ENCODE measurements at places on chromosomes 12 and 14.

- no peak for DNase-seq
These were observed 360.8 kb downstream of the AEBP2 start for GRCh38 chr12:19799895-19800602.

DNA sequence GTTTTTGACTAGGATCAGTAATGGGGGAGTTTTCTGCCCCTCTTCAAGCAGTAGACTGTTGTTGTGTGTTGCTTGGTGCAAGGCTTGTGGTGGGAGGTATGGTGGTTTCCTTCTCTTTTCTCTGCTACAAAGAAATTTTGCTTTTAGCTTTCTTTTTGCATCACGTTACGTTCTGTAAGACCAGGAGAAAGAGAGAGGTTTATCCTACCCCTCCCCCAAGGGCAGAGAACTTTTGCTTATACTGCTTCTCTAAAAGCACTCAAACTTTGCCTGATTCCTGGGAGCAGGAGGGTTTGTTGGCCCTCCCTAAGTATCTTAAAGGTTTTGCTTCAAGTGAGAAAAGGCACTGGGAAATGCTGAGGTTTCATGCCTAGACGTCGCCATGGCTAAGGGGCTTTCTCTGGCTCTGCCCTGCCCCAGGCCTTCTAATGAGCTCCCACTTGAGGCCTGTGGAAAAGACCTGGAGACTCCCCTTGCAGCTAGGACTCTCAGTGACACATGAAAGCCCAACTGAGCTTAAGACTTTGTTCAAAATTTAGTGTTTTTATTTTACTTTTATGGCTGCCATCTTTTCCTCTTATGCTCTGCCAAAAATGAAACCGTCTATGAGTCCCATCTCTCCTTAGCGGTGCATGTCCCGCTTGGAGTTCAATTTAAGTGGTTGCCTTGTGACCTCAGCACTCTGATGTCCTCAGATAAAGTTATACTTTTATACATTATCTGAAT is 49.2 kb downstream of the EIF2S3B start:
- DNase-seq = peak; percentile 92

DNA sequence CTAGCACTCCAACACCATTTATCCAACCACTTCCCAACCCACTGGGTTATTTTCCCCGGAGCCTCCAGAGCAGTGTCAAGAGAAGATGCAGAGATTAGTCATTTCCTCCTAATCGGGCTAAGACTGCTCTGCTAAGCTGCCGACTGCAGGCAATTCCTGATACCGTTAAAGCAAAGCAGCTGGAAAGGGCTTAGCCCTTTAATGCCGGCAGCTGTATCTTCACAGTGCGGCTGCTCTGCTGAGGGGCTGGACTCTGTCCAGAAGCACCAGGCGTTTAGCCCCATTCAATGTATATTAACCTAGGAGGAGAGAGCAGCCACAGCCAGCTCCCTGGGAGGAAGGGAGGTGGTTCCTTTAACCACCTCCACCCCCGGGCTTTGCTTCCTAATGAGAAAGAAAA is 11.1 kb downstream of the AQP6 start:
- no peak for DNase-seq

DNA sequence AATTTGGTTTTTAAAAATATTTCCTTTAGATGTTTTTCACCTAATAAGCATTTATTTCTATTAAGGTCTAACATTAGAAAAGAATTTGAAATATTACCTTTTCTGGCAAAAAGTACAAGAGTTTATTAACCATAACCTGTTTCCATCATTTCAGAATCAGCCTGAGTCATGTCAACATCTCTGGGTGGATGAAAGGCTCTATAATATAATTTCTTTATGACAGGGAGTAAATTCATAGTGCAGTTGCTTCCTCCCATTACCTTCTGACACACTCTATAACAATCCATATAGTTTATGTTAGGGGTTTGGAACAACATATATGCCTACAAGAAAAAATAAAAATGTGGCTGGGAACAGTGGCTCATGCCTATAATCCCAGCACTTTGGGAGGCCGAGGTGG is 134.5 kb downstream of the SLC2A13 start:
- no peak for DNase-seq

DNA sequence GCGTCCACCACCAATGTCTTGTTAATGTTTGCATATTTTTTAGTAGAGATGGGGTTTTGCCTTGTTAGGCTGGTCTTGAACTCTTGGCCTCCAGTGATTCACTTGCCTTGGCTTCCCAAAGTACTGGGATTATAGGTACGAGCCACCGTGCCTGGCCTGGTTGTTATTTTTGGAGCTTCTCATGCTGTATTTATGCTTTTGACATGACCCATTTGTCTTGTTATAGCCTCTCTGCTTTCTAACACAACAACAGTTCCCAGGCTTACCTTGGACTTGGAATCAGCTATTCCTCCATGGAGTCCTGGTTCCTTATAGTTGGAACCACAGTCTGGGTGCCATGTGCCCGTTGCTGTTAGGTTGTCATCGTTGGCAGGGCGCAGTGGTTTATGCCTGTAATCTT is 29.7 kb downstream of the ZNF410 start:
- DNase-seq = no peak

- DNase-seq = no peak
These were observed 11.9 kb downstream of the VRTN start for GRCh38 chr14:74360163-74360562.

- peak; percentile 36 for DNase-seq
These were observed 85.0 kb upstream of the ARID2 start for GRCh38 chr12:45644541-45644940.

GRCh38 chr12:26244503-26244902 is 49.1 kb downstream of the SSPN start:
- DNase-seq = no peak

- DNase-seq = no peak
These were observed 89.0 kb downstream of the AKAP6 start for GRCh38 chr14:32417956-32418552.

DNA sequence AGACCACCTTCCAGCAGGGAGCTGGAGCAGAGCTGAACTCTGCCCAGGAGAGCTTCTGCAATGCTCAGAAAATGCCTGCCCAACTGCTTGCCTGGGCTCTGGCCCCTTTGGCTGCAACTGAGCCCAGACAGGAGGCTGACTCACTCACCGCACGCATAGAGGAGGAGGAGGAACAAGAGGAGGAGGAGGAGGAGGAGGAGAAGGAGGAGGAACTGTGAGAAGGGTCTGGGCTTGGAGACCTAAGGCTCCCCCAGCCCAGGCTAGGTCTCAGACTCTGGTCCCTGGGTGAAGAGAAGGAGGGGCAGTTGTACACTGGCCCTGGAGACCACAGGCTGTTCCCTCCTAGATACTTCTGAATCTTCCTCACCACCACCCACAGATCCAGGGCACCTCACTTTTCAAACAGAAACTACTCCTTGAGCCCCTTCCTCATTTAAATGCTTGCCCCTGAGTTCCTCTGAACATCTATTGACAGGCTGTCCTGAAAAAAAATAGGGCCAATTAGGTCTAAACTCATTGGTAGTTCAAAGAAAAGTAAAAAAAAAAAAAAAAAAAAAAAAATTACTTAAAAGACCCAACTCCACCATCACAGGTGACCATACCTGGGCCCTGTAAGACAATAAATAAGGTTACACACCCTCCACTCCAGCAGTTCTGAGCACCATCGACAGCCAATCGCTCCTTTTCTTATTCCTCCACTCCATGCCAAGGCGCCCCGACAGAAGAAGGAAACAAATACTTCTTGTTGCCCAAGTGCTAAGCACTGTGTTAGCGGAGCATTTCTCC is 674 bp downstream of the VDR start:
- peak; percentile 31 for DNase-seq

GRCh38 chr12:60279221-60279620 is 683.4 kb downstream of the SLC16A7 start:
- DNase-seq = no peak

- no peak for DNase-seq
These were observed 35.3 kb upstream of the CSRNP2 start for GRCh38 chr12:51118706-51119105.

GRCh38 chr14:99910337-99911309 is 117.4 kb downstream of the EML1 start:
- no peak for DNase-seq

DNA sequence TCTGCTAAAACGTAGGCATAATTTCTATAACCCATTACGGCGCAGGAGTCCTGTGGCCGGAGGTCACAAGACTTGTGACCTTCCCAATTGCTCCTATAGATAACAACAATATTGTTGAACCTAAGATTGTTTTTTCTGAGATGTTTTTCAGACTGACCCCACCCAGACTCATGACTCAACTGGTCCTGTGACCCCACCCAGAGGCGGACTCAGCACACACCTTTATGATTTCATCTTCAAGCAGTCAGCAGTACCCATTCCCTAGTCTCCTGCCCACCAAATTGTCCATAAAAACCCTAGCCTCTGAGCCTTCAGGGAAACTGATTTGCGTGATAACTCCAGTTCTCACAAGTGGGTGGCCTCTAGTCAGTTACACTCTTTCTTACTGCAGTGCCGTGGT is 5.9 kb upstream of the PPP4R3A start:
- no peak for DNase-seq

DNA sequence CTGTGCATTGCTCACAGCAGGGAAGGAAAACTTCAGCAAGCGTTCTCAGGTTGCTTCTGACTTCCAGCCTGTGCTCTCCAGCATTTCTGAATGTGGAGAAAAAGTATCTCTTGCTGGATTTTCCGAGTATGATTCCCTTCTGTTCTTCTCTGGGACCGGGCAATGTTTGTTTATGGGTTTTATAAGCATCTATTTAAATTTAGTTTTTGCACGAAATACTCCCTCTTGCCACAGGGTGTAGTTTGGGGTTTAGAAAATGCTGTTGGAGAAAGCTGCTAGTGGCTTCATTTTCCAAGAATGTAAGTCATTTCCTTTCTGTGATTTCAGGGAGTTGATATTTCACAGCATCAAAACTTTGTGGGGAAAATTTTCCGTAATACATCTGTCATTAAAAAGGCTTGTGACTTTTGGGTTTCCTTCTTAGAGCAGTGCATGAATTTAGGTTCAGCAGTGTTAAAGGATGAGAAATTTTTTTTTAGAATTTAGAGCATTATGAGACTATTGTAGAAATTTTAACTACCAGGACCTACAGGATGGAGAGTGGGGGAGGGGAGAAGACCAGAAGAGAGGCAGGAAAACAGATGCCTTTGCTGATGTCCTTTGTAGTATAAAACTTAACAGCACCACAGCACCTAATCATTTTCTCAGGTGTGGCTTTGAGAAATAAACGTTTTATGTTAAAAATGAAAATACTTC is 1.5 kb downstream of the FRMD6 start:
- no peak for DNase-seq

- DNase-seq = no peak
These were observed 4.6 kb upstream of the SLC15A5 start for GRCh38 chr12:16282081-16282480.

GRCh38 chr12:101819467-101819866 is 11.3 kb downstream of the GNPTAB start:
- no peak for DNase-seq

DNA sequence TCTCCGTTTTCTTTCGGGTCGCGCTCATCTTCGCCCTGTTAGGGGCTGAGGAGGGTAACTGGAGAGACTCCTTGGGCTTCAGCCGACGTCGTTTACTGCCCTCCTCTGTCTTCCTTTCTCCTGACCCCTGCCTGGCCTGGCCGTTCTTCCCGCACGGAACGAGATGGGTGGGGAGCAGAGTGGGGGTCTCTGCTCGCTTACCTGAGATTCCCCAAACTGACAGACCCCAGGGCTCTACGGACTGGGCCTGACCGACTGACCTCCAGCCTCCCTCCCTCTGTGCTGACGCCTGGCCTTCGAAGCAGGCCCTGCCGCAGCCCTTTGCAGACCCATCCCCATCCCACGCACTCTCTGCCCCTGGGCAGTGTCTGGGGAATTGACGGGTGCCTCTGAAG is 439 bp downstream of the GOLGA5 start:
- no peak for DNase-seq

DNA sequence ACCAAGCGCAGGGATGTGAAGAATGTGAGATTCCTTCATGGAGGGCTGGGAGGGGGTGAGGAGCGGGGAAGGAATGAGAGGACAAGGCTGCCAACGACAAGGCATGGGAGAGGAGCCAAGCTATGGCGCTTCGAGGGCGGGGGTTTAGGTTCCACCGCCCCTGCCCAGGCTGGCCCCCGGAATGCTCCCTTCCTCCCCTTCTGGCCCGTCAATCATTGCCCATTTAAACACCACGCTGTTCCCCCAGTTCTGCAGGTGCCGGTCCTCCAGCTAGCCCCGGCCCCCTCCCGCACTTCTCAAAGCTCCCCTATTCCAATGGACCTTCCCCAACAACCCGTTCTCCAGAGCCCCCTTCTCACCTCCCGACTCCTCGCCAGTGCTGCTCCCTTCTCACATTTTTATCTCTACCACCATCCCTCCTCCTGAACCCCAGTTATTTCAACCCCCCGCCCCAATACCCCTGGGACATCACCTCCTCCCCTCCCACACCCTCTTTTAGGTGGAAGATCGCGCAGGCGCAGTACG is 428 bp downstream of the RNF41 start:
- DNase-seq = no peak

- no peak for DNase-seq
These were observed 532.8 kb downstream of the FUT8 start for GRCh38 chr14:65945327-65945726.

DNA sequence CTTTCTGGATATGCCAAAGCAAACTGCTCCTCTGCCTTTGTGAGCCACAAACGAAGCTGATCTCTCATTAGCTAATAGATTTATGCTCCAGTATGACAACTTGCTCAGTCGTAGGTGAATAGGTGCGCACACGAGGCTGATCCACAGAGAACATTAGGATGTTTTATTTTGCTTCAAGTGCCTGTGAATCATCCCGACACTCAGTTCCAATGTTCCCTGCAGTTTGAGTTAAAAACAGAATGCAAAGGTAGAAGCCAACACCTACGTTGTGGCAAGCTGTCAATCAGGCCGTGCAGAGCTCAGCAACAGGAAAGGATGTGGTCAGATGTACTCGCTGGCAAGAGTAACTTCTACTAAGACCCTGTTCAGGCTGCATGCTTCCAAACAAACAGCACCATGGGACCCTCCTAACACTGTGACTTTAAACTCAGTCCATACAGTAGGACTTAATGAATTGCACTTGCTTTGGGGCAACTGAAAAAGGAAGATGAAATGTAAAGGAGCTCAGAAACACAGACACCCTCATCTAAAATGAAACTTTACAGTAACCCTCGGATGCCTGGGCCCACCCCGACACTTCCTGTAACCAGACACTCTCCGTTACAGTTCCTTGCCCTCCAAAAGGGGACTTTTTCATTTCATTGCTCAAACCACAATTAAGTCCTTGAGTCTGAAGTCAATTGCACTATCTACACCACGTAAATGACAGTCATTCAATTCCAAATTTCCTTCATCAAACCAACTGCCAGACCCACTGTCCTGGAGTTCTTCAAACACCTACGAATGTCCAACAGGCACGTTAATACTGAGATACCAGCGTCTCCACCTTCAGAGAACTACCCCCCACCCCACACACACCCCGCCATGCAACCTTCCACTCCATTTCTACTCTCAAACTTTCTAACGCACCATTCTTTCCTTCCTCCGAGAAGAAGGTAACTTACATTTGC is 1.6 kb downstream of the CCDC88C start:
- peak; percentile 83 for DNase-seq

- no peak for DNase-seq
These were observed 488.8 kb upstream of the CCDC196 start for GRCh38 chr14:65997347-65997746.

- DNase-seq = no peak
These were observed 21.8 kb upstream of the C14orf180 start for GRCh38 chr14:104557766-104558165.

GRCh38 chr12:10722502-10722904 is 620 bp downstream of the YBX3 start:
- no peak for DNase-seq

- no peak for DNase-seq
These were observed 257.0 kb downstream of the ADGRD1 start for GRCh38 chr12:131210506-131211339.

Data from thymus (tissue), 14 donors.